ENCODE measurements at places on chromosomes 4 and X. TPM values are rescaled to one million over a fixed set of nuclear protein-coding genes. Genes with fewer than 3 reads are reported as not detected.

GLRB gene
- total RNA-seq: 1.5 TPM

FAM114A1 gene
- 289 TPM for total RNA-seq

NEIL3 gene
- 0.65 TPM for total RNA-seq

ADAM29 gene
- total RNA-seq: not detected

NKX3-2 gene
- not detected for total RNA-seq
